ENCODE measurements at places on chromosomes 5 and 9.

DNA sequence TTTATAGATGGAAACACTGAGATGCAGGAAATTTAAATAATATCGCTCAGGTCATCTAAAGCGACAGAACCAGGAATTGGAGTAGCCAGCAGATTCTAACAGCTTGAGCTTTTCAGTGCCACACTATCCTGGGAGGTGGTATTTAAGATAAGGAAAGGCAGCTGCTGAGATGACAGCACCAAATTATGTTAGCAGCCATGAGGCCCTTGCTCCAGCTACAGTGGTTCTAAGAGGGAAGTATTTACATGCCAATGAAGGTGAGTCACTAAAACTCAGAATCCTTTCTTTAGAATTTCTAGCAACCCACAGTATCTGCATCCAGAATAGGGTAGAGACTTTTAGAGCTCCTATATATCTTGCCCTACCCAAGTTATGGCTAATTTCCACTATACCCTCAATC, 127.0 kb upstream of the VLDLR start:
- DNase-seq, result no peak

DNA sequence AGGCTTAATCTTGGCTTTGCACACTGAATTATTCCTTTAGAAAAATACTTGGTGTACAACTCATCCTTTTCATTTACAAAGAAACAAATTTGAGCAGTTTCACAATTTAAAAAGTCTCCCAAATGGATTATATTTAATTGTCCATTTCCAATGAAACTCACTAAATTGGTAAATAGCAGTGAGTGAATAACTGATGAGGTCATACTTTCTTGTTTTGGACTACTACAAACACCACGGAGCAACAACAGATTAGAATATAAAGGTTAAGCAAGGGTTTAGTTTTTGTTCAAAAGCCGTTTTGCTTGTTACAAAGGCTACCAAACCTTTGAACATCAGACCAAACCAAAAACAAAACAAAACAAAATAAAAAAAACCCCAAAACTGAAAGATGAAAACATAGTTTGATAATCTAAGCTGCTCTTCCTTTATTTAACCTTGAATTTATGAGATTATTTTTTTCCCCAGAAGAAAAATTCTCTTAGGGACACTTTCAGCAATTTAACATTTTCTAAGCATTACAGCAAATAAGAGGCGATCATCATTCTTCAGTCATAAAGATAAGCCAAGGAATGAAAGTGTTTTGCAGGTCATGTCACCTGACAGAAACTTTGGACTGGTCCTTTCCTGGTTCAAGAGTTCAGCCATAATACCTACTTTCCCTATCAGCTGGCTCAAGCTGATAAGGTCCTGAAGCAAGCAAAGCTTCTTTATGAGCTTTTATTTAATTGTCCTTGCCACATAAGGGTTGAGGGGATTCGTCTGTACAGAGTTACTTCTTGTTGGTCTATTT, 99.7 kb upstream of the CDKN2B start:
- DNase-seq, result no peak

DNA sequence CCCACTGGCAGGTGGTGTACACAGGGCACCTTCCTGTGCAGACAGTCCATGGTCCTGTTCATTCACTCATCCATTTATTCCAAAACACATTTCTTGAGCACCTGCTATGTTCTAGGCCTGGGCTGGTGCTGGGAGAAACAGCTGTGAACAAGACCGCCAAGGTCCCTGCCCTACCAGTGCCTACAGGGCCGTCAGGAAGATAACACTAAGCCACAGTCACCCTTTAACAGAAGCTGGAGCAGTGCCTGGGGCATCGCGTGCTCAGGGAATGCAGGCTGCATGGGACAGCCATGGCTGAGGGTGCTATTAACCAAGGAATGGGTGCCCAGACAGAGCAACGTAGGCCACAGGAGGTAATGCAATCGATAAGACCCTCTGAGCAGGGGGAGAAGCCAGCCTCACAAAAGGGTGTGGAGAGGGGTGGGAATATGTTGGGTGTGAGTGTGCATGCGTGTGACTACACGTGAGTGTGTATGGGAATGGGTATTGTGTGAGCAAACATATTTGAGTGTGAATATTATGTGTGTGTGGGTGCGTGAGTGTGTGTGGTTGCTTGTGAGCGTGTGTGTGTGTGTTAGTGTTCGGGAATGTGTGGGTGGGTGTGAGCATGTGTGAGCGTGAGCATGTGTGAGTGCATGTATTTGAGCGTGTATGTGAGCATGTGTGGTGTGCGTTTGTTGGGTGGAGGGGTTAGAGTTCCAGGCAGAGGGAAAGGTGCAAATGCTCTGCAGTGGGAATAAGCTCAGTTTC, 19.1 kb downstream of the DUSP1 start:
- DNase-seq, result no peak

DNA sequence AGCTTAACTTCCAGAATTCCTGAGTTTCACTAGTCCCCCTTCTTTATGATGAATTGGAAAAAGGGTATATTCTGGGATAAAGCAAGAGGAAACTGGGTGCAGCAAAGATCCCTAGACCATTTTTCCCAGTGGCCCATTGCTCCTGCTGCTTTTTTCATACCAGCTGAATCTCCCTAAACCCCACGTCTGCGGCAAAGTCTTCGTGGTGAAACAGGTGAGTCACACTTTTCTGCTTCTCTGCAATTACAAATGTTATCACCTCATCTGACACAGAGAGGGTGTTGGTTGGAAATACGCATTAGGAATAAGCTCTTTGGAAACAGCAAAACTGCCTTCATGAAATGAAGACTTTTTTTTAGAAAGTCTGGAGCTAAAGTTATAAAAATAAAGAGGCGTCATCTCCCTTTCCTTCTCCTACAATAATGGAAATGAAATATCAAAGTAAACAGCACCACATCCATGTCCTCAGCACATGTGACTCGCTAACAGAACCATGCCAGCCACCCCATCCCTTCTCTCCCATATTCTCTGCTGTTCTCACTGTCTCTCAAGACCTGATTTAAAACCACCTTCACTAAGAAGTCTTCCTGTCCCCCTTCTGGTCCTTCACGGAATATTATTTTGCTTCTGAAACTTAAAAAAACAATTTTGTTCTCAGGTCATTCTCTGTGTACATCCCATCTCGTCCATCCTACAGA, 39.5 kb upstream of the GLRX start:
- DNase-seq, result no peak

- DNase-seq, result peak; percentile 68
Measured at GRCh38 chr5:149434162-149435014, 55.3 kb upstream of the IL17B start.

GRCh38 chr9:75142202-75142601, 53.9 kb downstream of the OSTF1 start:
- DNase-seq, result no peak

DNA sequence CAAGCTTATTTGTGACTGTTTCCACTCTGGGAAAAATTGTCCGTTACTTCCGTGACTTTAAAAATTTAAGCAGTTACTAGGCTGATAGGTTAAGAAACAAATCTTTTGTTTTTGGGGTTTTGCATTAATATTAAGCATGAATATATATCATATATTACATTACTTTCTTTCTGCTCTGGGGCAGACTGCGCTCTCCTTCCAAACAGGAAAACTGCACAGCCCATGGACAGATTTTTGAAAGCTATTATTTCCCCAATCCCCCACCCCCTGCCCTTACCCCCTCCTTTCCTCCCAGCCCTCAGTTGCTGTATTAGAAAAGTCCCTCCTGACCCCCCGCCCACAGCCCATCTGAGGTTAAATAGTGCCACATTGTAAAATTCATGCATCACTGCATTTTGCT, 50.4 kb downstream of the G3BP1 start:
- DNase-seq, result no peak

DNA sequence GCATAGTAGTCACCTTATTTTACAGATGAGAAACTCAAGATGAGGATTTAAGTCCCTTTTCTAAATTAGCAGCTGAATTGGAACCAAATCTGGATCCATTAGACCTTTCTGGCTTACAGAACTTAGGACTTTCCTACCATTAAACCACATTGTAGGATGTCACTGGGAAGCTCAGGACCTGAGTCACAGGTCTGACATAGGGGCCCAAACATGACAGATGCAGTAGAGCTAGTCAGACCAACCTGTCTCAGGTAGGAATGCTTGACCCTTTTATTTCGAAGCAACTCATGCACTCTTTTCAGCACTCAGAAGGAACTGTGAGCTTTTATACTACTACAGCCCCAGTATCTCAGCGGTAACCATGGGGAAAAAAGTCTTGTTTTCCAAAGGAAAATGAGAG, 2.6 kb downstream of the RAB24 start:
- DNase-seq, result no peak

DNA sequence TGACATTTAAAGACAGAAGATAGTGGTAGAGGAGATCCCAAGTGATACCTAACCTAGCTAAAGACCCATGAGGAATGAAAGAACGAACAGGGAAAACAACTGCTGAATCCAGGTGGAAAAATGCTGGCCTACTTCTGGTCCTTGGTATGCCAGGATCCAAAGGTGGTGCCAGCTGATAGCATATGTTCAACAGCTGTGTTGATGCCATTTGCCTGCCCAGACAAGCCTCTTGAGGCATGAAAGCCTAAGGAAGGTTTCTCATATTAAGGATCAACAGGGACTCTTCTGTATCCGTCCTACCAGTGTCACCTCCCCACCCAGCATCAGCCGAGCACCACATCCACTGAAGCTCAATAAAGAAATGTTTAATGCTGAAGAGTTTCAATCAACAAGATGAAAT, 225.7 kb upstream of the DMRT1 start:
- no peak for DNase-seq

All from cerebellar cortex (tissue), 1 donor.